Foreskin melanocyte (primary cell): ENCODE measurements at places on chromosomes 4 and X.
A peak's percentile ranks its signal among the peaks of the same experiment; 100 is the strongest.

DNA sequence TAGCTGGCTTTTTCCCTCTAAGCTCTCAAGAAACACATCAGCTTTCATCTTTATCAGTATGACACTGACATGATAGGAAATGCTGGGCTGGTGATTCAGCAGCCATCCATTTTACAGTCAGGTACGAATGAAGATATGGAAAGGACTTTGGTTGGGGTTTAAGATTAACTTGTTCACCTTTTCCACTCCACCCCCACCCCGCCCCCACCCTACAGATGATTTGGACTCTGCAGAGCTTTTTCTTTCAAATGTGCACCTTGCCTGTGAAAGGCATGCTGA, 132.6 kb downstream of the AKAP4 start:
- no peak for DNase-seq

- DNase-seq: no peak
These were observed 8.7 kb upstream of the TBC1D14 start for GRCh38 chr4:6900956-6901355.

DNA sequence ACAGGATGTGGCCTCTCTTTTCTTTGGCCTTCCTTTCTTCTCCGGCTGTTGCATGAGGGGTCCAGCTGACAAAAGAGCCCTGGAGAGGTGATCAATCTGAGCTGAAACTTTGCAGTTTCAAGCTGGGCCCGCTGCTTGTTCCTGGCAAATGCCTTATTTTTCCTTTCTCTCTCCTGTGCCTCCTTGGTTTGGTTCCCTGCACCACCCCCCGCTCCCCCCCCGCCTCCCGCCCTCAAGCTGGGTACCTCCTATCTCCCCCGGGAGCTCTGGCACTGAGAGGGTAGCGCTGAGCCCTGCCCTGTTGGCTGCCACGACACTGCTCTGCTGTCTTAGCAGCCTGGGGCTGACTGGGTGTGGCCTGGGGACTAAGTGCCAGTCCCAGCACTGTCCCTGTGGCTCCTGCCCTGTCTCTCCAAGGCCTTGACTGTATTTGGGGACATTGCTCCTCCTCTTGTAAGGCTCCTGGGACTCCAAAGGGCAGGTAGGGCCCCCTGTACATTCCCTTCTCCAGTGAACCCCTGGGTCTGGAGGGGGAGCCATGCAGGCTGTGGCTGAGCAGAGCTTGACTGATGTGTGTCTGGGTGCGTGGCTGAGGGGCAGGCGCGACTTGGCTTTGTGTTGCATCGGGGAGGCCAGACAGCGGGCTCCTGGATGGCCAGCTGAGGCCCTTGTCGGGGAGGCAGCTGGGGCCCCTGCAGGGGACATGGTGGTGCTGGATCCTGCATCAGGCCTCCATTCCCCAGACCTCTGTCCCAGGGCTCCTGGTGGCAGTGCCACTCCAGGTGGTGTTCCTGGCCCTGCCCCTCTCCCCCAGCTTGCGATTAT, 1.1 kb downstream of the PLXNA3 start:
- DNase-seq: no peak

DNA sequence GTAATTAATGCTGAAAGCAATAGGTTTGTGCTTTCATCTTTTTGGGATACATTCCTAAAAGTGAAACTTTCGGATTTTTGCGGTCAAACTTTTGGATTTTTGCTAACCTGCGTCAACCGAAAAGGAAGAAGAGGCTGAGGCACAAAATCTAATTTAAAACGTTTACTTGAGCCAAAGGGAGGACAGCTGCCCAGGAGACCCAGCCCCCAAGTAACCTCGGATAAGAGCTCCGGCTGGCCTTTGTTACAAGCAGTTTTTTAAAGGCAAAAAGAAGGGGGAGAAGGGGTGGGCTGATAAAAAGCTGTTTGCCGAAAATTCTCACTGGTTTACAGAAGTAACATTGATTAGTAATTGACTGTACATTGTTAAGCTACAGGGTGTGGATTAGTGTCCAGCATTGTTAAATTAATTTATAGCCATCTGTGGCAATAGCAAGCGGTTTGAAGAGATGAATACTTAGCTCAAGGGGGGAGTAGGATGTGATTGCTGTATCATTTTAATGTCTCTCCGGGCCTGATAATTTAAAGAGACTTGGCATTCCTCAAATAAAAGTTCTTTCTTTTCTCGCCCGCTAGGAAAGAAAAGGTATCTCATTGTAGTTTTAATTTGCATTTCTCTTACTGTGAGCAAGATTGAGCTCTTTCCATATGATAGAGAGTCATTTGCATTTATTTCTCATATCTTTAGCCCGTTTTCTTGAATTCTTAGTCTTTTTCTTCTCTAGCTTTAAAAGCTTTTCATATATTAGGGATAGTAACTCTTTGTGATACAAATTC, 59.1 kb upstream of the USP9X start:
- DNase-seq: no peak

- no peak for DNase-seq
These were observed 25.7 kb upstream of the PCDH19 start for GRCh38 chrX:100435726-100436125.

GRCh38 chrX:139554991-139555675, 24.6 kb downstream of the F9 start:
- DNase-seq: no peak

DNA sequence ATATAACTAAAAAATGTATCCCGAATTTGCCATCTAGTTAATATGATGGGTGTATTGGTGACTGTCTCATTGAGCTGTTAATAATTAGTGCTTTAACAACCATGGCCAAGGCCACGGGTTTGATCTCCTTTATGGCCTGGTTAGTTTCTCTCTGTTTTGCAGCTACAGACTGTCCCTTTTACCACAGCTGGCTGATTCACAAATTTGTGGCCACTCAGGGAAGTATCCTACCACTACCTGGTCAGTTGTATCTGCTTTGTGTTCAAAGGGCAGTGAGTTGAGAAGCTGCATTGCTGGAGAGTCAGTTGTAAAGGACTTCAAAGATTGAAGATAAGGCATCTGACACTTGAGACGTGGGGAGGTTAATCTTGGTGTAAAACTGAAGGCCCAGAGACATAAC, 219.1 kb upstream of the BMP3 start:
- no peak for DNase-seq

DNA sequence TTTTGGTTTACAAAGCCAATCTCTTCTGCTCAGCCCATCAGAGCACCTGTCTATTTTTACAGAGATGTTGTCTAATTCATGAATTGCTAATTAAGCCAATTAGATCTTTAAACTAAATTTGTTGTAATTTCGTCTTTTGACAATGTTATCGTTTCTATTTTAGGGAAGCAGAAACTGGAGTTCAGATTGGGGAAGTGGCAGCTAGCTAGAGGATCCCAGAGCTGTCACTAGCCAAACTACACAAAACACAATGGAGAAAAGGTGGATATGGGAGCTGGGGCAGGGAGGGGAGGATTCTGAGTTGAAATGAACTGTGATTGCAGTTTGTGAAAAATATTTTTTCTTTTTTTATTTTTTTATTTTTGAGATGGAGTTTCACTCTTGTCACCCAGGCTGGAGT, 35.8 kb downstream of the CASP3 start:
- DNase-seq: no peak

DNA sequence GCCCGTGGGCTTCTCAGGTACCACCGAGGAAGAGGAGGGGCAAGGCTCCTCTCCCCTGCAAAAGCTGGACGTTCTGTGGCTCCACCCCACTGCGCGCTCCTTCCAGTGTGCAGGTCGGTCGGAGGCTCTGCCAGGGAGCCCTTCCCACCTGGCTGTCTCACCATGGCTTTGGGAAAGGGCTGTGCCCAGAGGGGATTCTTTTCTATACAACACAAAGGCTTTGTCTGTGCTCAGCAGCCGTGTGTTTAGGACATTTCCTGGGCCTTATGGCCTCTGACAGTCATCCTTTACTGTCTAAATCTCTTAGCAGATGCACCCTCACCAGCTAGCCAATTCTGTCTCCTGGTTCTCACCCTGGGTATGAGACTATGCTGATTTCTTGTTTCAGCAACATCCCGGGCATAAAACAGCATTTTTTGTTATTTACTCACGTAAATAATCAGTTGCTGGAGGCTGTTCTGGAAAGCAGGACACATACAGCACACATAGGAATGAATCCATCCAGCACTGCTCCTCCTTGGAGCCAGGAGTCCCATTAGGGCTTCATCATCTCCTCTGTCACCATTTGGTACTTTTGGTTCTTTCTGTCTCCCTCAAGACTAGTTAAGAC, 20.4 kb upstream of the ATXN3L start:
- no peak for DNase-seq

DNA sequence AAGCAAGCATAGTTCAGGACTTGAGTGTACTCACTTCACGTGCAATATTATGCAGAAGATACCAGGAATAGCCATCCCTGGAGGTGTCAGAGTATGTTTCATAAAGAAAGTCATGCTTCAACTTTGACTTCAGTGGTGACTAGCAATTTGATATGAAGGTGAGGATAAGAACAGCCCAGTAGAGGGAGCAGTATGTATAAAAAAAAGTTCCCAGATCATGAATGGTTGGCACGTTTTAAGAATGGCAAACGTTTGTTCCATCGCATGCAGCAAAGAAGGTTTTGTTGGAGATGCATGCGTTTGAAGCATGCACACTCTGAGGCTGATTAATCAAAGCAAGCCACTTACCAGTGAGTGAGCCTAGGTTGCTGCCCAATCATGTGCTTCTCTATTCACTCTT, 33.5 kb upstream of the SLITRK4 start:
- DNase-seq: peak; percentile 2

DNA sequence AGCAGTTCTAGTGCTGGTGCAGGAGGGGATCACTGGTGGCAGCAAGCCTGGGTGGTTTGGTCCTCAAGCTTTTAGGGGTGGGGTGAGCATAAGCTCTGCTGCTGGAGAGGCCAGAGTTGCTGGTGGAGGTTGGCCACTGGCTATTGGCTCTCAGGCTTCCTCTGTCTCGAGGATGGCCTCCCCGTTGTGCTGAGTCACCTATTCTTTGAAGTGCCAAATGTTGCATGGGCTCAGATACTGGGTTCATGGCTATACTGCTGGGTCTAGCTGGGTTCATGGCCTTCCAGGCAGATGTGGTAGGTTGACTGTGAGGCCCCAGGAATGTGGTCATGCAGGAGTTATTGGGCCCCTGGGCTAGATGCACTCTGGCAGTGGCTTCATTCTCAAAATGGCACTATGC, 466.3 kb downstream of the NAF1 start:
- DNase-seq: no peak
